DMS79 treated with DMSO at 0.1 percent for 48 hours (cell line): ENCODE measurements at places on chromosomes 6 and 20.

DNA sequence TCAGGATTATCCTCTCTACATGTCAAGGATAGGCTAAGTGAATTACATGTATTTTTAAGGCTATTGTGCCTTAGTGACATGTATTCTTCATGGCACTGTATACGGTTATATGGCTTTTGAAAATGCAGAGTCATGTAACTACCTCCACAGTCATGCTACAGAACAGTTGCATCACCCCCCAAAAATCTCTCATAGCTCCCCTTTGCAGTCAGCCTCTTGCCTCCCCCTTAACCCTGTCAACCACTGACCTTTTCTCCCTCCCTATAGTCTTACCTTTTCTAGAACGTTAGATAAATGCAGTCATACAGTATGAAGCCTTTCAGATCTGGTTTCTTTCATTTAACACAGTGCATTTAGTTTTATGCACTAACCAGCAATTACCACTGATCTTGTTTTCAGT, 10.3 kb upstream of the RNF24 start:
- DNase-seq = no peak

DNA sequence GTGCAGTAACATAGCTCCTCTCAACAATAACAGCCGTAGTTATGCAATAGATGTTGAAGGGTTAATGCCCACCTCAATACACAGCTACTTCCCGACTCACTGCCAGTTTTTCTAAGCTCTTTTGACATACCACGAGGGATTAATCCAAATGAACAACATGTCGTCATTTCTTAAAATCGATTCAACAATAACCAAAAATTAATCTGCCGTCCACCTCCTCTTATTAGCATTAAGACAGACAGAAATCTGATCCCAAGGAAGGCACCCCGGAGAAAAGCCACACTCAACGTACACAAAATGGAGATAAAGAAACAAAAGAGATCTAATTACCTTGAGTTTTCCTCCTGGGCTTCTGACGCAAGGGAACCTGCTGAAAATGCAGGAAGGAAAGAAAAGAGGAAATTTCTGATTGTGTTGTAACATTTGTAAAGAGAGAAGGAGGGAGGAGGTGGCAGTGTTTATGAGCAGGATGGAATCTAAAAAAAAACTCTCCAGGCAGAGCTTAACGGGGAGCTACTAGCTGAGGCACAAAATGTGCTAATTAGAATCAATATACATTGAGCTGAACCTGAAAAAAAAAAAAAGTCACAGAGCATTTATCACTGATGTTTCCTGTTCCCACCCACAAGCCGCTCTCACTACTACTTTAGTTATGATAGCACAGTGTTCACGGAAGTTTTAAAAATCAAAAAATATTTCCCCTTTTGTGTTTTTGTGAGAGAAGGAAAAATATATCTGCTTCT, 109.3 kb downstream of the IPCEF1 start:
- peak; percentile 14 for DNase-seq

- no peak for DNase-seq
Measured at GRCh38 chr20:50213531-50214106, 23.0 kb downstream of the CEBPB start.

DNA sequence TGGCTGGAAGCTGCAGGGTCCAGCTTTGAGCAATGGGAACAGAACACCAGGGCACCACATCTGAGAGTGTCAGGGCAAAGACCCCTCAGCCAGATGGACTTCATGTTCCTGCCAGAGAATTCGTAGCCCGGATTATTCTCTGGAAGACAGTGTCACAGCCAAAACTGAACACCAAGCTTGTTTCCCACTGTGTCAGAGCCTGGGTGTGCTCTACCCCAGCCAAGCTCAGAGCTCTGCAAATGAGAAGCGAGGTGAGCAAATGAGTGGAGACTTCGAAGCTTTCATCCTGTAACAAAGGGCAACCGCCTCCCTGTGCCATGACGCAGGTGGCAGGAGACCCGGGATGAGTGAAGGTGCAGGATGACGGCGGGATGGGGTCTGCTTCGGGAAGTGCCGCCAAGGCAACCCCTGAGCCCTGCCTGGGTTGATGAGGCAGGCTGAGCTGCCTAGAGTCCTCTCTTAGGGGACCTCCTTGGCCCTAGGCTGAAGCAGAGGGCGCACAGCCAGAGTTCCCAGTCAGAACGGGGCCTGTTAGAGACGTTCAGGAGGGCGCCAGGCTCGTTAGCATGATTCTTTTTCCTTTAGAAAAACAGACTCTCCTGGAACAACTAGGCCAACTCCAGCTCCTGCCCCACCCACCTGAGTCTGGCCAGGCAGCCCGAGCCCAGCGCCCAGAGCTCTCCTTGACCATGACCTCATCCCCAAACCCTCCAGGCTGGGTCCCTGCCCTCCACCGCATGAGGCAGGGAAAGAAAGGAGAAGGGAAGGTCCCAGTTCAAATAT, 187.7 kb downstream of the SOD2 start:
- DNase-seq = no peak
